Activated T-cell treated with anti-CD3 and anti-CD28 coated beads, Interleukin-2, amount 50 U/mL, for 72 hours (primary cell): ENCODE measurements at places on chromosomes 2 and 18. TPM values are rescaled to one million over a fixed set of nuclear protein-coding genes. Genes with fewer than 3 reads are reported as not detected.

Gene GKN2
- total RNA-seq = not detected

Gene TCF23
- total RNA-seq = not detected

Gene TSHZ1
- total RNA-seq = 19.2 TPM

Gene MEMO1
- total RNA-seq = 47.7 TPM

Gene GAD1
- total RNA-seq = 17.8 TPM

Gene DLGAP1
- 0.17 TPM for total RNA-seq

Gene CTDSP1
- 79.0 TPM for total RNA-seq

Gene SERPINB4
- total RNA-seq = not detected

Gene METTL4
- 28.3 TPM for total RNA-seq

Gene FHOD3
- total RNA-seq = 0.28 TPM

Gene C2orf69
- 19.1 TPM for total RNA-seq

- no peak for DNase-seq
Measured at GRCh38 chr2:190964170-190964795, 49.7 kb downstream of the STAT1 start.

- no peak for DNase-seq
Measured at GRCh38 chr18:45793264-45793965, 32.1 kb upstream of the SIGLEC15 start.

- DNase-seq = no peak
Measured at GRCh38 chr2:176018708-176019107, 16.6 kb upstream of the LNPK start.

GRCh38 chr2:233992513-233993217, 57.8 kb upstream of the SPP2 start:
- no peak for DNase-seq

GRCh38 chr2:151827564-151828142, 568 bp downstream of the ARL5A start:
- peak; percentile 41 for DNase-seq

GRCh38 chr2:212539072-212539880, 674 bp upstream of the ERBB4 start:
- no peak for DNase-seq

GRCh38 chr2:12057436-12058166, 311.2 kb downstream of the LPIN1 start:
- peak; percentile 51 for DNase-seq

- DNase-seq = no peak
Measured at GRCh38 chr2:219220652-219221402, 2.1 kb upstream of the ABCB6 start.

- DNase-seq = no peak
Measured at GRCh38 chr2:102064679-102065674, 73.2 kb downstream of the IL1R2 start.

DNA sequence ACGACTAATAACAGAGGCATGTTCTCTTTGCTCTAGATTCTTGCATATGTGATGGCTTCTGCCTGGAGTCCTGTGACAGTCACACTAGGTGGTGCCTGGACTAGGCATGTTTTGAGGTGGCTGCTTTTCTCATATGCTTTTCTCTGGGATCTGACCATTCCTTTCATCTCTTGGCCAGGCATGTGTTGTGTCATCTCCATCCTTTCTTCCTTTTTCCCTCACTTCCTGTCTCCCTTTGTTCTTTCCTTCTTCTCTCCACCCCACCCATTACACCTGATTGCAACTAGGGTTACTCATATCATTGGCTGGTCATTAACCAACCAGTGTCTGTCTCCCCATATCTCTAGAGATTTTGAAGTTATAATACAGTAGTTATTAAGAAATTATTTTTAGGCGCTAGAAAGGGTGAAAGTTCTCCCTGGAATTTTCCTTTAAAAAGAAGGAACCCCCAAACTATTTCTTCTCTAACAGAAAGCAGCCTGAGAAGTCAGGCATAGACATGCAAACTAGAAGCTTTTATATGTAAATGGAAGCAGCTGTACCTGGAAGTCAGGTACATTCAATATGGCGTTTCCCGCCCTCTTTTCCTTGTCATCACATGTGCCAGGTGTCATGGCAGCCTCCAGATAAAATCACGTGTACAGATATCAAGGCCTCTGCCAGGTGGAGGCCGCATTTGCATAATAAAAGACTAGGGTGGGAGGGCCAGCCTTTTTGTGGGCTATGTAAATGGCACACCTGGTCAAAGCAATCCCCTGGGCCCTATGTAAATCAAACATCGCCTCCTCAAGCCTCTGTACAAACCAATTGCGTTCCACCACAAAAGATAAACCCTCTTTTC, 220.4 kb upstream of the MEX3C start:
- no peak for DNase-seq

DNA sequence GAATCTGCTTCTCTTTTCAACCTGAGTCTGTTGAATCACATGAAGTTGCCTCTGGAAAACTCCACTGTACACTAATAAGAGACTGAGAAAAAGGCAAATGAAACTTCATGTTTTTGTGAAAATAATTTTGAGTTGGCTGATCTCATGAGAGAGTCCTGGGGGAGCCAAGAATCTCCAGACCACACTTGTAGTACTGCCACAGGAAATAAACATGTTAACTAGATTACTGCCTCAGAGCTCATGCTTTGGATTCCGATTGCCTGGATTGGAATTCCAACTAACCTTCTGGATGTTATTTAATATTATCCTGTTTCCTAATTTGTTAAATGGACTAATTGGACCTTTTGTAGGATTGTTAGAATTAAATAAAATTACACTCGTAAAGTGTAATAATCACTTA, 25.2 kb downstream of the NUP35 start:
- no peak for DNase-seq

GRCh38 chr18:41461114-41461513, 493.9 kb upstream of the PIK3C3 start:
- DNase-seq = no peak

DNA sequence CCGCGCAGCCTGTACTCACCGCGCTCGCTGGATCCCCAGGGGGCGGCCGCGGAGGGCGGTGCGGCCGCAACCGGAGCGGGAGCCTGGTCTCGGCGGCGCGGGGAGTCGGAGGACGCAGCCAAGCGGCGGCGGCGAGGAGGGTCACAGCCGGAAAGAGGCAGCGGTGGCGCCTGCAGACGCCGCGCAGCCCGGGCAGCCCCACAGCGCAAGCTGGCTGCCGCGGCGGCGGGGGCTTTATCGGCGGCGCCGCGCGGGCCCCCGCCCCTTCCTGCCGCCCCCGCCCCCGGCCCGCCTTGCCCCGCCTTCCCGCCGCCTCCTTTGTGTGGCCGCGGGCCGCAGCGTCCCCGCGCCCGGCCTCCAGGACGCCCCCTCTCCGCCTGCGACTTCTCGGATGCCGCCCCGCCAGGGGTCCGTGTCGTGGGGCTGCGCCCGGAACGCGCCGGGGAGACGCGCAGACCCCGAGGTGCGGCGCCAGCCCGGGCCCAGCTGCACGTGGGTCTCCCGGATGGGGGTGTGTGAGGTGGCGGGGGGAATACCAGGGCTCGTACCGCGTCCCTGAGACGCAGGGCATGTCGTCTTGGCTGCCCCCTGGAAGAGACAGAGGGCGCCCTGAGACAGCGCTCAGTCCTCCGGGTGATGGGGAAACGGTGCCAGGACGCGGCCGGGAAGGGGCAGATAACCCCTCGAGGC, at the start of gene SERPINE2:
SERPINE2 (minus strand) TSS at position 207 of the 690 bp plus-strand sequence. CDS start 37,386 bp downstream, outside the sequence.
- DNase-seq = peak; percentile 76

- no peak for DNase-seq
Measured at GRCh38 chr2:238921681-238922319, 73.9 kb downstream of the TWIST2 start.

DNA sequence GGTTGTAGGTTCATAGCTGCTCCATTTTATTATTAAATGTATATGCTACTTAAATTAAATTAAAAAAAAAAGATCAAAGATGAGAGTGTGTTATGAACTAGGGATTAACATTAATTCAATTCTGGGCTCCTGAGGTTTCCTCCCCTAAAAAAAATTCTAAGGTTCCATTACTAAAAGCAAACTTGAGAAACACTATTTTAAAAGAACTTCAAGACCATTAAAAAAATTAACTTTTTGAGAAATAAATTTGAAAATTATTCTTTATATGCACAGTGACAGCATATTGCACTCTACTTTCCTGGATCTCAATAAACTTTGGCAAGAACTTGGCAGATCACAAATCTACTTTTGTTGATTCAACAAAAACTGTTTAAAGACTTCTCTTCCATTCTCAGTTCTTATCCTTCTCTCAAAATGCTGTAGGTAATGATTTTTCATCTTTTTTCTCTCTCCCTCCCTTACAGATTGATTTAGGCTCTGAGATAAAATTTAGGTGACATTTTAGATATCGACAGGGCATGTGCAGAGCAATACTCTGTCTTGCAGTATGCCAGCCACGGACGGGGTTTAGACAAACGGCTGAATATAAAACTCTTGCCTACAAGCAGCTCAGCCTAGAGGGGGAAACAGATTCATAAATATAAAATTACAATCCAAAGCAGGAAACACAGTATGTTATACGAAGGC, 592 bp upstream of the MARS2 start:
- no peak for DNase-seq

GRCh38 chr2:6864923-6865345, 773 bp downstream of the CMPK2 start:
- DNase-seq = no peak

- no peak for DNase-seq
Measured at GRCh38 chr2:10220902-10221391, 81.8 kb upstream of the HPCAL1 start.

DNA sequence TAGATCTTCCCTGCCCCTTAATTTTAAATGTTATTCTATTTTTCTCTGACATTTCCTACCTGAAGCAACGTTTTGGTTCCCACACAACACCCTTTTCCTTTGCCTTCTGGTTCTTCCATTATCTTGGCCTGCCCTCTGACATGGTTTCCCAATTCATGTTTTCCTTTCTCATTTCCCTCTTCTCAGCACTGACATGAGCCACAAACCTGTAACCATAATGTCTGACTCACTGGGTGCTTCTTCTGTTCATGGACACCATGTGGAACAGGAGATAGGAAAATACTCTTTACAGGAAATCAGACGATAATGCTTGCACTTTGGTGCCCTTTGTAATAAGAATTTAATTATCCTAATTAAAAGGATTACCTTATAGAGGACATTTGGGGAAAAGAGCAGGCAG, 142.0 kb downstream of the ZEB2 start:
- no peak for DNase-seq

DNA sequence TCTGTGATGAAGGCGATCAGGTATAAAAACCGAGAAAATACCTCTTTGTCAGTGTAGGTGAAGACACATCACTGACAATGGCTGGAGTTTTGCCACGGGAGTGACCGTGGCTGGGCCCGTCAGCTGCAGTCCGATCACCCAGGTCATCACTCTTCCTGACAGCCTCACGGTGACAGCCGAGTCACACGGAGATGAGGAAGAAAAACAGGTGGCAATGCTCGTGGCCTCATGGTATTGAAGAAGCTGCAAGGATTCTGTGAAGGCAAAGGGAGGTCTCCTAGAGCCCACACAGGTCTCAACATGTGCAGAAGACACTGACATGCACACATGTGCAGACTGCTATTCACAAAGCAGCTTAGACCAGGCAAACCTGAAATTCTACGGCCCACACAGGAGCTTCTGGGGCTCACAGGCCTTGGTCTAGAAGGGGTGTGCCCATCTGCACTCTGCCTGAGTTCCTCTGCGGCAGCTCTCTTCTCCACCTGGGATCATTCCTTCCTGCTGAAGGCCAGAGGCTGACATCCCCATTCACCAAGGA, 7.4 kb downstream of the COPS9 start:
- DNase-seq = no peak

GRCh38 chr2:223930103-223930976, 14.8 kb downstream of the WDFY1 start:
- no peak for DNase-seq

DNA sequence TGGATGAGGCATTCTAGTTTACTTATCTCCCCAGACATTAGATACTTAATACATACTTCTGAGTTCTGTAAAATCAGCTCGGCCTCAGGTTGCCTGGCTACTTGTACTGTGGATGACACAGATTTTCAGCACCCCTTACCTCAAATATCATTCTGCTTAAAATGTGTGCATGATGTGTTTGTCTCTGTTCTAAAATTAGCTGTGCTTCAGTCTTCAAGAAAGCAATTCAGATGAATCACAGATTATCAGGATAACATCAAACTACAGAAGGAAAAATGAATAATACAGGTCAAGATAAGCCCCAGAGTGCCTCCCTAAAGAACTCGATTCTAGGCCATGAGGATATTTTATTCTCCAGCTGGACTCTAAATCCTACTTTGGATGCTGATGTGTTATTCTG, 21.3 kb upstream of the MAPRE2 start:
- DNase-seq = no peak

- DNase-seq = no peak
Measured at GRCh38 chr2:101149241-101150192, 1.7 kb downstream of the TBC1D8 start.

- DNase-seq = no peak
Measured at GRCh38 chr2:88999365-88999764, 307.9 kb downstream of the RPIA start.

DNA sequence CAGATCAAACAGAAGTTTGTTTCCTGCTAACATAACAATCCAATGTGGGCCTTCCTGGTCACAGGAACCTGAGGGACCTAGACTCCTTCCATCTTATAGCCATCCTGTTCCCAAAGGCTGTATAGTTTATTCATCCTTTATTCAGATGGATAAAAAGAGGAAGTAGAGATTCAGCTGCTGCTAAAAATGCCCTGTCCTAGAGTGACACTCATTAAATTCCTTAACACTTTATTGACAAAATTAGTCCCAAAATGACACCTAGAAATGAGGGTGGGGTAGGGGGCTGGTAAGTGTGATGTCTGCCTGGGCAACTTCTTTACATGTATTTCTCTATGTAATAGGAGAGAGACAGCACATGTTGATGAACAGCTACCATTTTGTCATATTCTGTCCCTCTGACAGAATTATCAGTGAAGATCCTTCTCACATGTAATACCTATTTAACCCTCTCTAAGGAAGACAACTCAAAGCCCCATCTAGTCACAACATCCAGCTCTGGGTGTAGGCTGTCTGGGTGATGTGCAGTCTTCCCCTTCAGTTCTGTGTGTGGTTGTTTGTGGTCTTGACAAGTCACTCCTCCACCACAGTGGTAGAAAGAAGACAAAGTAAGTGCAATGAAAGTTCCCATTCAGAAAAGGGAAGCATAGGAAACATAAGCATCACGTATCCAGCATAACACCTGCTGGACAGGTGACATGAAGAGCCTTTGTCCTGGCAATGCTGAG, 253.9 kb upstream of the CNTNAP5 start:
- no peak for DNase-seq

GRCh38 chr2:74291218-74291544, 52.0 kb downstream of the SLC4A5 start:
- DNase-seq = no peak

GRCh38 chr2:68344031-68344430, 21.1 kb upstream of the PLEK start:
- DNase-seq = no peak

GRCh38 chr2:43111788-43112554, 114.4 kb downstream of the ZFP36L2 start:
- DNase-seq = no peak

DNA sequence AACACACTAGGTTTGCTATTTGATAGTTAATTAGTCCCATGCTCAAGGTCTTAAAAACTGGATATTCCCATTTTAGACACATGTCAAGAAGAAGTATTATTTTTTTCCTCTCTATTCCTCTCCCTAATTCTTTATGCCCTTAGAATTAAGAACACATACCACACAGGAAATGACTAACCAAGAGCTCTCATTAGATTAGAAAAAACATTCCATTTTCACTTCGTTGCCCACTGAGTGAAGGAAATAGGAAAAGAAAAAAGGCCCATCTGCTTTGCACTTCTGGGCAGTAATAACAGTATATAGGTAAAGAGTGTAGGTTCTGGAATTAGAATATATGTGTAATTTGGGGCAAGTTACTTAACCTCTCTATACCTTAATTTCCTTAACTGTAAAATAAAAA, 26.9 kb downstream of the ACADL start:
- no peak for DNase-seq
